ENCODE measurements at places on chromosomes 7 and 10.
A peak's percentile ranks its signal among the peaks of the same experiment; 100 is the strongest.

GRCh38 chr10:10164848-10165247, 852.8 kb upstream of the CELF2 start:
- DNase-seq = no peak

DNA sequence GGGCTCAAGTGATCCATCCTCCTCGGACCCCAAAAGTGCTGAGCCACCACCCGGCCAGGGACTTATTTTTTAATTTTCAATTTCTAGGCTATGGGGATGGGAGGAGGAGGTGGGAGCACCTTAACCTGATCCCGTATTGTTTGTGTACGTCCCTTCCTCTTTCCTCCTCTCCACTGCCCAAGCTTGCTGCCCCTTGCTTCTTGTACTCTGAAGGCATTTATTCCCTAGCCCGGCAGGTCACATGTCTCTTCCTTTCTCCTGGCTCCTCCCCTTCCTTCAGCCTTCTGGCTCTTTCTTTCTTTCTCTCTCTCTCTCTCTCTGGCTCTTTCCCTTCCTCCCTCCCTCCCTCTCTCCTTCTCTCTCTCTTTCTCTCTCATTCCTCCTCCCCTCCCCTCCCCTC, 56.0 kb downstream of the COL26A1 start:
- no peak for DNase-seq

DNA sequence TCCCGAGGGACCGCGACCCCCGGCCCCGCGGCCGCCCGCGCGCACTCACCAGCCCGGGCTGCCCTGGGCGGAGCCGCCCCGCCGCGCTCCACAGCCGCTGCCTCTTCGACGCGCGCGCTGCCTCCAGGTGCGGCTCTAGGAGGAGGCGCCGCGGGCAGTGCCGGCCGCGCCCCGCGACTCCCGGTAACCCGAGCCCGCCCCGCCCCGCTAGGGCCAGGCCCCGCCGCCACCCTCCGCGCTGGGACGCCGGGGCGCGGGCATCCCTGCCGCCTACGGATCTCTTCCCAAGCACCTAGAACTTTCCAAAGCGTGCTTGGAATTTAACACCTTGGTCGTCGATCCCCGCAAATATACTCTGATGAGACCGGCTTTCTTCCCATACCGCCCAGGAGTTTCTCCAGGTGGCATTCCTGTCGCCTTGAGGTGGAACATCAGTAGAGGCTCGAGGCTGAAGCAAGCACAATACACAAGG, at the start of gene SLC26A5:
Gene SLC26A5, minus strand, starts transcription at position 159 of the 472 bp plus-strand sequence. CDS start 24,693 bp downstream, outside the sequence.
- no peak for DNase-seq

DNA sequence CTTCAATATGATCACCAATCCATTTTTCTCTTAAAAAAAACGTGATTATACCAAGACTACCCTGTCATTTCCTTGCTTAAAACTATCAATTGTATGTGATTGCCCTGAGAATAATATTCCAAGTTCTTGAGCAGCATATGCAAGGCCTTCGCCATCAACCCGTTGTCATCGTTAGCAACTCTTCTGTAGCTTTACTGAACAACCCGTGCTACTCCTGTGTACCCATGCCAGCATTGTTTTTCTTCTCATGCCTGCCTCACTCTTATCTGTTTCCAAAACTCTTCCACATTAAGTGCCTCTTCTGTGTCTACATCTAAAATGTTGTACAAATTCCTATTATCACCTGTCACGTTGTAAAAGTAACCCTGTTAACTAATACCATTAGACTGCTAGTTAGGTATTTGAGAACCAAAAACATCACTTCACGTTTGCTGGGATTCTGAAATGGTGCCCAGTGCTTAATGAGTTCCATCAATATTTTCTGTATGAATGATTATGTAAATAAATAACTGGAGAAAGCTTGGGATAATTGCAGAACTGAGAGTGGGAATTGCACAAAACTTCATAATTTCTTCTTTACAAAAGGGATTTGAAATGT, 10.5 kb downstream of the CAV2 start:
- DNase-seq = no peak

- DNase-seq = no peak
Measured at GRCh38 chr10:127435246-127435645, 113.9 kb upstream of the NPS start.

DNA sequence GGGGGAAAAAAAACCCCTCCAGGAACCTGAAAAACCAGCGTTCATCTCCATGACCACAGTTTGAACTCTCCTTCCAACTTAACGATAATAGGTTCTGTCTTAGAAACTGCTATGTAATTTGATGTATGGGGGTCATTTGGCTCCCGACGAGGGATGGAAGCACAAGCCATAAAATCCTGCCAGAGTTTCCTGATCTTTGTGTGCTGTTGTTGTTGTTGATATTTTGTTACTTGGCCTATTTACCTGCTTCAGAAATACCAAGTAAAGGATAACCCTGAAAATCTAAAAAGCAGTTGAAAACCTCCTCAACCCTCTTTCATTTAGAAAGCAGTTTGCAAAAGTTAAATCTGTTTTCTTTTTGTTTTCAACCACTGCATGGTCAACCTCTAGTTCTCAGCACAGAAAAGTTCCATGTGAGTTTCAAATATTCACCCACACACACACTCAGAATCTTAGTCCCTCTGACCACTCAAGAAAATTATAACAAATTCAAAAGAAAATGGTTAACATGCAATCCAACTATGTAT, 9.3 kb upstream of the HOXA2 start:
- no peak for DNase-seq

DNA sequence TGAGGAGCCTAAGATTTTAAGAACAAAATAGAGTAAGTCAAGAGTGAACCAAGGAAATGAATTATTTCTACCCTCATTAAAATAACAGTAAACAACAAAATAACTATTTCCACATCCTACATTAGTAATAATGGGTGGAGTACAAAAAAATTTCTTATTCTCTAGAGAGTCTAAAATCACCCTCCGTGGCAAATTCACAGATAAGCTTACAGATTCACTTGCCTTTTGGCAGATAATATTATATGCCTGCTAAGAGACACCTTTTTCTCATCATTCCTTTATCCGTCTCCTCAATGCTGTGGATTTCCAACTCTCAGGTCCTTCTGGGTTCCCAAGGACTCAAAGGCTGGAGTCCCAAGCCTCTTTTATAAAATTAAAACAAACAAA, 2.2 kb upstream of the EPC1 start:
- DNase-seq = no peak

- no peak for DNase-seq
Measured at GRCh38 chr10:76667408-76668370, 969.9 kb downstream of the KCNMA1 start.

DNA sequence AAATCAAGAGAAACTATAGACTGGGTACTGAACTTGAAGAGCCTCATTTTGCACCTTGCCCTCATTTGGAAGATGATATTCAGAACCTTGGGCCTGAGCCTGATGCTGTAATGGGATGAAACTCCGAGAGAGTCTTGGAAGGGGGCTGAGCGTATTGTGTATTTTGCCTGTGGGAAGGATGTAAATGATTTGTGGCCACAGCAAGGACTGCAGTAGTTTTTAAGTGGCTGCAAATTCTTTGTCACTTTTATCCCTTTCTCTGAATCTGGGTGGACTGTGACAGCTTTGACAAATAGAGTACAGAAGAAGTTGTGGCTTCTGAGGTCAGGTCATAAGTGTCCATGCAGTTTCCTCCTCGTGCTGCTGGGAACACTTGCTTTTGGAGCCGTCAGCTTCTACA, 221.2 kb downstream of the ADRA2A start:
- no peak for DNase-seq

- no peak for DNase-seq
Measured at GRCh38 chr7:154880513-154880912, 122.4 kb downstream of the PAXIP1 start.

DNA sequence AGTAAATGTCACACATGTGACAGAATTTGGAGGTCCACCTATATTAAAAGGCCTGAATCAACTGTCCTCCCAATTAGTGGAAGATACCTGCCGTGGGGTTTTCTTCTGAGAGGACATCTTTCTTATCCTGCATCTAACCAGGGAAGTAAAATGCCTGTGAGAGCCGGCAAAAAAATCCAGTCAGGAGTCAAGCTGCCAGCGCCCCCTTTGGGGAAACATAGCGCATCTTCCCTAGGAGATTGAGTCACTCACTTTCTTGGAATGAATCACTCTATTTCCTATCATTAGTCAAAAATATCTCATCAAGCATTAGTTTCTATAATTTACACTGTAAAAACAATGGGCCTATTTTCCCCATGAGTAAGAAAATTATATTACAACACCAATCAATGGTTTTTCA, 66.4 kb upstream of the ANK3 start:
- DNase-seq = no peak

GRCh38 chr7:27685209-27685608, 22.5 kb upstream of the HIBADH start:
- no peak for DNase-seq

DNA sequence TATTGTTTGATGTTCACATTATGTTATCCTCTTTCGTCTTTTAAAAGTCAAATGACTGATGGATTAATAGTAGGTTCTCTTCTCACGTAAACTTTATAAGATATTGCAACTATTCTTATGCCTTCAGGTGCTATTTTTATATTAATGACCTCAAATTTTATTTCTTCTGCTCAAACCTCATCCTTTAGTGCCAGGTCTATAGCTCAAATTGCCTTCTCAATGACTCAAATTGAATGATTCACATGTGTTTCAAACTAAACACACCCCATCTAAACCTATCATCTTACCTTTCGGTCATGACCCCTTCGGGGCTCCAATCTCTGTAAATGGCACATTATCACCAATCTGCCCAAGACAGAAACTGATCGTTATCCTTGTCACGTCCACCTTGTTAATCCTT, 22.0 kb upstream of the LIPF start:
- DNase-seq = no peak

DNA sequence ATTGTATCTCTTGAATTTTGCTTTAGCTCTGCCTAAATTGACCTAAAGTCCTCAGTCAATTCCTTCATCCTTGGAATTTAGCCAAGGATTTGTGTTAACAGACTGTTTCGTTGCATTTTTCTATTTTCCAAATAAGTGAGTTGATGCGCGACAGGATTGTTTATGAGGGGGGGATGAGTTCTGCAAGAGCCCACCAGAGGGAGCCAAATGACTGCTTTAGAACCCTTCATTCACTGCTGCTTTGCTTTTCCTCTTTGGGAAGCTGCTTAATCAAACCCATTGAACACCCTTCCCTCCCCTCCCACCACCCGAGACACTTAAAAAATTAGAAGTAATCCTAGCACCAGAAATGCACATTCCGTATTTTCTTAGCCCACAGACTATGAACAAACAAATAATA, 33.7 kb upstream of the PTF1A start:
- peak; percentile 4 for DNase-seq

DNA sequence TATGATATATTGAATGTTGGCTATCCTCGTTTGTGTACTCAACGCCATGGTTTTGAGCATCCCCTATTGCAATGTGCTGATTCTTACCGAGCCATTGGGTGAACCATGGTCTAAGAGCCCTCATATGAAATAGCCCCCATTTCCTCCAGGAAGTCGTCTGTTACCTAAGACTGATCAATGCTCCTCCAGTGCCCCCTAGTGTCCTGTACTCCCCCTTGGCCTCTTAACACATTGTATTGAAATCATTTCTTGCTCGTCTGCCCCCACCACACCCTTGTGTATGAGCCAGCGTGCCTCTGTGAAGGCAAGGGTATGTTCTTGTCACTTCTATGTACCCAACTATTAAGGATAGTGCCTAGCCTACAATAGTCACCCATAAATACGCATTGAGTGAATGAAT, 11.2 kb upstream of the SLC35B4 start:
- DNase-seq = peak; percentile 40

GRCh38 chr10:86148117-86148516, 218.5 kb downstream of the GRID1 start:
- no peak for DNase-seq

- no peak for DNase-seq
Measured at GRCh38 chr7:84364708-84365107, 170.1 kb upstream of the SEMA3A start.

DNA sequence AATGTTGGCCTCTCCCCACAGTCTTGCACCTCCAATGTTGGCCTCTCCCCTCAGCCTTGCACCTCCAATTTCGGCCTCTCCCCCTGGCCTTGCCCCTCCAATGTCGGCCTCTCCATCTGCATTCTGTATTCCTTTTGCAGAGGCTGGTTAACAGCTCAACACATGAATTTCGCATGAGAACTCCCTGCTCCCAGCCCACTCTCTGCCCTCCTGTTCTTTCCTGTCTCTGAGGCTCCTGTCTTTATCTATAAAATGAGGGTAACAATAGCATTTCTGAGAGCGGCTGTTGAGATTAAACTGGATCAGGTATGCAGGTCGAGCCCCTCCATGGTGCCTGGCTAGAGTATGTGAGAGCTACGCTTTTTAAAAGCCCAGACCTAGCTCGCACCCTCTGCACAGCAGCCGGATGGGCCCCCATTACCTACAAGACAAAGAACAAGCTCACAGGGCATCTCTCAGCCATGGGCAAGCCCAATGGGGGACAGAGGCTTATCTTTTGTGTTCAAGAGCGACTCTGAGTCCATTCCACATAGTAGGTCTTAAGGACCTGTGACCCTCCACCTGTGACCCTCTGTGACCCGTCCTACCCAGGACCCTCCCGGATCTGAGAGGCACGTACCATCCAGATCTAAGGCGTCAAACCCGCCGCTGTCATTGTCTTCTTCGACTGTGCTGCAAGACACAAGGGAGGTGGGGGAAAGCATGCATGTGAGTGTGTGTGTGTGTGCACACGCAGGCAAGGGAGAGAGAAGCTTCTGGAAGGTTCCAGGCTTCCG, 82.2 kb upstream of the GNA12 start:
- no peak for DNase-seq

DNA sequence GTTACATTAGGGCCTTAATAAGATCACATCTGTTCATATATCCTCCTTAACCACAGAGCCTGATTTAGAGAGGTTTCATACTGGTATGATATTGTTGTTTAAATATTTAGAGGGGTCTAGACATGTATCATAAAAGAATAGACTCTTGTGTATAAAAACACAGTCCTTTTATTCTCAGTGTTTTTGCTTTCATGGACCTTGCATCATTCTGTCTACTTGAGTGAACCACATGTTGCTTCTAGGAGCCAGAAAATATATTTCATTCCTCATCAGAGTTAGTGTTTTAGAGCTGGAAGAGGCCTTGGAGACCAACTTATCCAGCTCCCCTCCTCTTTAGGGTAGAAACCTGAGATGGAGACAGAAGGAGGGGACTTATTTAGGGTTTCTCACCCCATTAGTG, 312.8 kb downstream of the LRMDA start:
- DNase-seq = no peak

- no peak for DNase-seq
Measured at GRCh38 chr10:112775892-112776674, 174.0 kb upstream of the TCF7L2 start.

GRCh38 chr7:122987463-122987862, 8.0 kb downstream of the TAS2R16 start:
- DNase-seq = no peak
